Muscle of back (tissue), 13 donors: ENCODE measurements at places on chromosomes 6 and 20. TPM values are rescaled to one million over a fixed set of nuclear protein-coding genes. Genes with fewer than 3 reads are reported as not detected.

GRCh38 chr20:25000268-25000801 lies 7.8 kb upstream of the APMAP start:
- peak; percentile 70 for DNase-seq

Gene EYA2
- polyA plus RNA-seq: 2.4 TPM

DNA sequence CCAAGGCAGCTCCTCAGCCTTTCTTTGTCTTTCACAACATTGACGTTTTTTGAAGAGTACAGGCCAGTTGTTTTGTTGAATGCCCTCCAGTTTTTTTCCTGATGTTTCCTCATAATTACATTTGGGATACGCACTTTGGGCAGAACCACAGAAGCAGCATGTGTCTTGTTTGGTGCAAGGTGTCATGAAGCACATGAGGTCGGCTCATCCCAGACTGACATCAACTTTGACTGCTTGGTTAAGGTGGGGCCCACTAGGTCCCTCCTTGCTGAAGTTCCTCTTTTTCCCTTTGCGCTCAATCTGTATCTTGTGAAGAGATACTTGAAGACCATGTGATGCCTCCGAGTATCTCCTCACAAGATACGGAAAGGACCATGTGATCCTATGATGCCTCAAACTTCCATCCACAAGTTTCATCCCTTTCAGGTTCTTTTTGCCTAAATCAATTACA lies 10.5 kb downstream of the SNAI1 start:
- DNase-seq: no peak

Gene TUBB1
- polyA plus RNA-seq: 1.4 TPM
